ENCODE measurements at places on chromosomes 5 and 9.

- DNase-seq, result no peak
Measured at GRCh38 chr5:54721116-54721515, 203.6 kb downstream of the SNX18 start.

- no peak for DNase-seq
Measured at GRCh38 chr9:129390541-129390940, 212.5 kb upstream of the IER5L start.

DNA sequence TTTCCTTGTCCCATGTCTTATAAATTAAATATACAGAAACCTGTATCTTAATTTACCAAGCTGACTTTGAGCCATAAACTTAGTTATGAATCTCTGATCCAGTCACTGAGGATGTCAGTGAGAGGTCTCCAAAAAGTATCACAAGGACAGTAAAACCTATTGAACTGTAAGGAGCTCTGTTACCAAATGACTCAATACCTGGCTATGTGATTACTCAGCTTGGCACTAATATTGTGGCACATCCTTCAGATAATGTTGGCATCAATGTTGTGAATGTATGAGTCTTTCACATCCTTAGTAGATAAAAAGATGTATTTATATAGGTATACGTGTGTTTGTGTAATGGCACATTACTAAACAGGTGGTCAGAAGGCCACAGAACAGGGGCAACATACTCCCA is 18.0 kb upstream of the CAPSL start:
- no peak for DNase-seq

- no peak for DNase-seq
Measured at GRCh38 chr9:88661759-88662158, 126.8 kb downstream of the NXNL2 start.

DNA sequence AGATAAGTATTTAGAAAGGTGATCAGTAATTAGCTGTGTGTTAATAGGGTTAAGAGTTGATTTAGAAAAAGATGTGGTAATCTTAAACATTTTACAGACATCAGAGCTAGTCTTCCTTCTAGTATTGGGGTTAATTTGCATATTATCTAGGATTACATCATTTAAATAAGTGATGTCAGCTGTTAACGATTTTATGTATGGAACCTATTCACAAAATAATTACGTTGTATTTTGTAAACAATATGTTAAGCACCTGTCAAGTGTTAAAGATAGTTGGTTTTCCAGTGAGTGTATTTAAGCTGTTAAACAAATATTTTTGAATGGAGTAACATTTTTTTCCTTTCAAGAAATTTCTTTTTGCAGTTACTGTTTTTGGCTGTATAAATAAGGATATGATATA is 2.2 kb downstream of the DCP2 start:
- DNase-seq, result no peak
